NCI-H1092 (cell line): ENCODE measurements at places on chromosomes 11 and 22.
A peak's percentile ranks its signal among the peaks of the same experiment; 100 is the strongest.

DNA sequence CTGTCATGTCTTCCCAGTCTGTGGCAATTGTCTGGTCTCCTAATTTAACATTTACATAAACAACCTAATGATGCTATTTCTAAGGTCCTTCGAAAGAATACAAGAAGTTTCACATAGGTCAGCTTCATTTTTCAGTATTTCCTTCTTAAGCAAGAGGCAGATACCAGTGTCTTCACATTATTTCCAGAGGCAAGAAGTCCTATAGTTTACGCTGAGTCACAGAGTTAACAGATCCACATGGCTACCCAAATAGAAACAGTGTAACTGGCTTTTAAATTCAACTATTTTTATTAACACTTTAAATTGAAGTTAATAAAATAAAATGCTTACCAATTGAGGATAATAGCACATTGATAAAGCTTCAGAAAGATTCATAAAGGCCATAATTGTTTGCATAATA lies 10.9 kb downstream of the PRRG4 start:
- DNase-seq: no peak

GRCh38 chr11:121095561-121095960 lies 5.5 kb upstream of the TECTA start:
- DNase-seq: no peak

DNA sequence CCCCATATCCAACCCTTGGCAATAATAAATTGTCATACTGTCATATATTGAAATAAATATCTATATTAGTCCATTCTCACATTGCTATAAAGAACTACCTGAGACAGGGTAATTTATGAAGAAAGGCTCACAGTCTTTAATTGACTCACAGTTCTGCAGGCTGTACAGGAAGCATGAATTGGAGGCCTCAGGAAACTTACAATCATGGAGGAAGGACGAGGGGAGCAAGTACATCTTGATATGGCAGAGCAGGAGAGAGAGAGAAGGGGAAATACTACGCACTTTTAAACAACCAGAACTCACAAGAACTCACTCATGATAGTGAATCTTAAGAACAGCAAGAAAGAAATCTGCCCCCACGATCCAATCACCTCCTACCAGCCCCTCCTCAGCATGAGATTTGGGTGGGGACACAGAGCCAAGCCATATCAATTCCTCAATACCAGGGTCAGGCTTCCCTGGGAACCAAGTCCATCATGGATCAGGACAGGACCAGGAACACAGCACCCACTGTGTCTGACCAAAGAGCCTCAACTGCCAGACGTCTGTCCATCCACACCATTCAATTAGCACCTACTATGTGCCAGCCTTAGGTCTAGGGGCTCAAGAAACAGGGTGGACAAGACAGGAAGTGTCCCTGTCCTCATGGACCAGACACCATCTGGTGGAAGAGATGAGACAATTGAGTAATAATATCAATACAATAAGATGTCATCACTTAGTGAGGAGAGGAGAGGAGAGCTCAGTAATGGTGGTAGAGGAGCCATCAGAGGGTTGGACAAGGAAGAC lies 56.9 kb upstream of the TOP3B start:
- no peak for DNase-seq

DNA sequence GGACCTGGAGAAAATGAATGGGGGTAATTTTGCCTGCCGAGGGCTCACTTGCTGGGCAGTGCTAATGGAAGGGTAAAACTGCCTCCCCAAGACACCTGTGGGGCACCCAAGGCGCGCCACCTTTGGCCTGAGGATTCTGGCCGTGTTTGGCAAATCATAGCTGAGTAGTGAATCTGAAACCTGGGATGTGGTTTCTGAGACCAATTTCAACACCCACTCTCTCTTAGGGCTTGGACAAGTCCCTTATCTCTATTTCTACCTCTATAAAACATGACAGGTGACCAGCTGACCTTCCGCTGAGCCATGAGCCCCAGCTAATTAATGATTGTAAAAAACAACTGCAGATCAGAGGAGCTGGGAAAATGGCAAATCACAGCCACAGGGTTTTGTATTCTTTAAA lies 1.5 kb upstream of the PACSIN3 start:
- DNase-seq: no peak

GRCh38 chr11:72561856-72562255 lies 112.4 kb downstream of the PDE2A start:
- no peak for DNase-seq

- DNase-seq: no peak
Observed at GRCh38 chr11:64124147-64124546, 41.8 kb downstream of the MACROD1 start.

DNA sequence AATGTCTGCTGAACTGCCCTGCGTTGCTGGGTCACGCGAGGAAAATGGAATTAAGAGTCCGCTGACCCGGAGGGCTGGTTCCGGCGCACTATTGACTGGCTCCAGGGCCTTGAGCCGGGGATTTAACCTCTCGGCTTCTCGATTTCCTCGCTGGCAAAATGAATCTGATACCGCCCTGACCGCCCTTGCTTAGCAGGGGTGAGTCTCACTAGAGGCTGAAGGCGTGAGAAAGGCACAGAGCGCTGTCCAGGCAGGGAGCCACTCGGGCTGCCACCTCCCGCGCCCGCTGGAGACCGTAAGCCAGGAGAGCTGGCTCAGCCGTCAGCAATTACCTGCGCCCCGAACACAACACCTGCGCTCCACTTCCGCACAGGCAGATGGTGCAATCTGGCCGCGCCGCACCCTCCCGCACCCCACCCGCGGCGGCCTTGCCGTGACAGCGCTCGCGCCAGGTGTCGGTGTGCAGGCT lies 65.6 kb downstream of the BUD13 start:
- DNase-seq: peak; percentile 61

DNA sequence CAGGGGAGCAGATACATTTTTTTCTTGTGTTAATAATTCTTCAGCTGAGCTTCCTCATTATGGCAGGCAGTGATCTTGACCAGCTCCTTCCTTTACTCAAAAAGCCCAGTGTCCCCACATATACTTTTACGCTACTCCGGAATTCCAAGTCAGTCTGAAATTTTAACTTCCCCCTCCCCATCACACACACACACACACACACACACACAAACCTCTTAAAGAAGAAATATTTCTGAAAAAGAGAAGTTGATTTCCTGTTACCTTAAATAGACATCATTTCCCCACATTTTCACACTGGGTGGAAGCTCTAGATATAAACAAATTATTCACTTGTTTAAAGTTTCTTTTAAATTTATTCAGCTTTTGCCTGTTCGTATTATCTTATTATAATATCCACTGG lies 113.9 kb downstream of the DBX1 start:
- DNase-seq: no peak

DNA sequence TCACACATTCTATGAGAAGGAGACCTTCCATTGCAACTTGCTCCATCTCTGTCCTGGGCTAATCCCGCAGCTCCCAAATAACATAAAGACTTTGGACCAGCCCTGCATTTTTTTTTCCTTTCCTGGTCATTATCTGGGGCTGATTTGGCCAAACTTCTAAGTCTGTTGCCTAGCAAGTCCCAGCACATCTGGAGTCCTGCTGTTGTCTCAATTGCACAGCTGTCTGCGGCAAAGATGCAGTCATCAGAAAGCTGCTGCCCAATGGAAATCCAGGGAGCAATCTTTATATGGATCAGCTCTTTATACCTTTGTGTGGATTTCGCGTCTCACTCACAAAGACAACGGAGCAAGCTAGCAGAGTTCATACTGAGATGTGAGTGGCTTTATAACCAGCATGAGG lies 105.9 kb downstream of the NXPE2 start:
- DNase-seq: no peak

GRCh38 chr11:58957922-58958321 lies 18.6 kb downstream of the GLYATL1 start:
- no peak for DNase-seq

- DNase-seq: no peak
Observed at GRCh38 chr22:46043816-46044620, 67.1 kb upstream of the WNT7B start.

GRCh38 chr11:82811369-82811768 lies 77.7 kb upstream of the FAM181B start:
- no peak for DNase-seq

GRCh38 chr11:30260813-30261212 lies 30.0 kb downstream of the FSHB start:
- no peak for DNase-seq

DNA sequence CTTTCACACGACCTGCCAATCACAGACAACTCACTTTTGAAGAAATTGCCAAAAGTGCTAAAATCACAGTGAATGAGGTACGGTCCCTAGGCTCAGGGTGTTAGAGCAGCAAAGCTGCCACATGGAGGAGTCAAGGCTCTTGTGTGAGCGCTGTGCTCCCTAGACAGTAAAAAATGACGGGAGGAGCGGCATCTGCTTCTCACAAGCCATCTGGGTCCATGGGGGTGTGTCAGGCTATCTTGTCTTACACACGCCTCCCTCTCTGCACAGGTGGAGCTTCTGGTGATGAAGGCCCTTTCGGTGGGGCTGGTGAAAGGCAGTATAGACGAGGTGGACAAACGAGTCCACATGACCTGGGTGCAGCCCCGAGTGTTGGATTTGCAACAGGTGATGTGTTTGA lies 14.8 kb downstream of the PSMD13 start:
- DNase-seq: no peak

GRCh38 chr11:44760917-44761550 lies 34.3 kb downstream of the TSPAN18 start:
- no peak for DNase-seq

- DNase-seq: no peak
Observed at GRCh38 chr11:3853899-3854659, 1.4 kb upstream of the STIM1 start.

- DNase-seq: no peak
Observed at GRCh38 chr11:122038543-122038942, 77.5 kb downstream of the BLID start.

GRCh38 chr11:62680825-62681240 lies 2.0 kb upstream of the UBXN1 start:
- DNase-seq: peak; percentile 40

- no peak for DNase-seq
Observed at GRCh38 chr11:93194673-93195291, 3.0 kb downstream of the SLC36A4 start.

DNA sequence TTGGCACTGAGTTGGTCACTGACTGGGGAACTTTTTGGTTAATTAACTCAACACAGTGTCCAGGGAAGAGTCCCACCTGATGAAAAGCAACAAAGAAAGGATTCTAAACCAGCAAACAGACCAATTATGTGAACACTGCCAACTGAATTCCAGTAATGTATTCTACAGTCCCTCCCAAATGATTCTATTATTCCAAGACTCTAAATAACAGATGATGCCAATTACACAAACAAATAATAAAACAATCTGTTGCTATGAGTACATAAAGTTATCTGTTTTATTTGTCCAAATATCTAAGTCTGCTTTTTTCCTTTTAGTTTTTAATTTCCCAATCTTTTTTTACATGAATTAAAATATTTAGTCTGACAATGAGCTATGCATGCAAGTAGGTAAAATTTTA lies 98.3 kb upstream of the TP53AIP1 start:
- no peak for DNase-seq

DNA sequence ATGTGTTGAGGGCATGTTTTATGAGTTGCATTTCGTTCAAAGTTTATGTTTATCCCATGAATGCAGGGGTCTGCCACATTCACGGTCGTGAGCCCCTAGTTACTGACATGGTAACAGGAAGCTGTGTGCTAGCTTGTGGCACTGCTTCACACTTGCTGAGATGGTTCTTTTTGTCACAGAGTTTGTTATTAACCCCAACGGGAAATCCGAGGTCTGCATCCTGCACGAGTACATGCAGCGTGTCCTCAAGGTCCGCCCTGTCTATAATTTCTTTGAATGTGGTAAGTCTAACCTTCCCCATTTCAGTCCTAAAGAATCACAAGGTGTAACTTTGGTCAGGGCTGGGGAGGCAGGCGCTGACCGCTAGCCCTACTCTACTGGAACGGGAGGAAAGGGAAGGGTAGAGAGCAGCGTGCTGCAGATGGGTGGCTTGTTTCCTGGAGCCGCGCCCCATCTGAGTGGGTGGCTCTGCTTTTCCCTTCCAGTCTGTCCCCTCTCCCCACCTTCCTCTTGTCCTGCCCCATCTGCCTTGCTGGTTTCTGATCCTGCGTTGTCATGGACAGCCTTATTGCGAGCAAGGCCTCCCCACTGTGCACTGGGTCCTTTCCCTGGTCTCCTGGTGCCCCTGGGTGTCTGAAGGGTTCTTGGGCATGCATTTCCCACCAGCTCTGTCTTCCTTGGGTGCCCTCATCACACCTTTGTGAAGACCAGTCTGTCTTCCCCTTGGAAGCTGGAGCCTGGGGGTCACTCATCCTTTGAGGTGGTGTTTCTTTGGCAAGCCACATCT lies 11.8 kb downstream of the DGCR8 start:
- DNase-seq: no peak

DNA sequence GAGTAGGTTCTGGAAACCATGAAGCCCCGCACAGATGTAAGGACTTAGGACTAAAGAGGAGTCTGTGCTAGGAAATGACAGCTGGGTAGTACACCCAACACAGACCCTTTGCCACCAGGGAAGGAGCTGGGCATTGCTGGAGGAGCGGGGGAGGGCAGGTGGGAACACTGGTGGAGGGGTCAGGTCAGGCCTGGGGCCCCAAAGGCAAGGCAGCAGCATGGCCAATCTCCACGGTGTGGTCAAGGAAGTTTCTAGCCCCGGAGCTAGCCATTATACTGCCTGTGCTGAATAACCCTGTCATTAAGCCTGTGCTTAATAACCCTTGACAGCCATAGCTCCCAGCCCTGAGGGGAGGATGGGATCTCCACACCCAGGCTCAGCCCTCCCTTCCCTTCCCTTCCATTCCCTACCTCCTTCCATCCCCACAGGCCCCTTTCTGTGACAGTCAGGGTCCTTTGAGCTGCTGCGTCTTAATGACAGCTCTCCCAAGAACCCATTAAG lies 2.1 kb downstream of the TMPRSS4 start:
- no peak for DNase-seq

DNA sequence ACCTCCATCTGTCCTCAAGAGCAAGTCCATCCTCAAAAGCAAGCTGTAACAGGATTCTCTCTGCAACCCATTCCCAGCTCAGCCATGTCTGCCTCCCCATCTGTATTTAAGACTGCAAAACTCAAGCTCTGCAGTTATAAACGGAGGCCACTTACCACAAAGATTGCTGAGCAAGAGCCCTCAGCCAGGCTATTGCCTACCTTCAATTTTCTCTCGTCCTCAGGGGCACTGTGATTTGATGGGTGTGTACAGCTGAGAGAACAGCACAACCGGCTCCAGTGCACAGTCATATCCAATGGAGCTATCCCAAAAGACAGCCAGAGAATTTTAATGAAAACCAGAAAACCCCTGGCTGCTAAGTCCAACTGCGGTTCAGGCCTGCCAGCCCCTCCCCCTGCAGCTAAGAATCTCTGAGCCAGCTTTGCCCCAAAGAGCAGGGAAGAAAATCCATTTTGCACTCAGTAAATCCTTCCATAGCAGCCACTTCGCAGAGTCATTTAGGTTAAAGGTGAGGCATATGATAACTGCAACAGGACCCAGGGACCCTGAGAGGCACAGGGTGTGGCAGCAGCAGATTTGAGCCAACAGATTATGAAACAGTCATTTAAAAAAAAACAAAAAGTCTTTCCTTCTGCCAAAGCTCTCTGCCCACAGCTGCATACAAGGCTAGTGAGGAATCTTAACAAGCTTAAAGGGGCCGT lies 37.6 kb downstream of the RAB30 start:
- DNase-seq: no peak
